EH (cell line): ENCODE measurements at places on chromosomes 16 and 17.
A peak's percentile ranks its signal among the peaks of the same experiment; 100 is the strongest.

GRCh38 chr17:76830987-76831715 is 37.1 kb upstream of the MGAT5B start:
- DNase-seq: no peak

- peak; percentile 91 for DNase-seq
These were observed 318.3 kb downstream of the CBLN1 start for GRCh38 chr16:48963306-48963705.

DNA sequence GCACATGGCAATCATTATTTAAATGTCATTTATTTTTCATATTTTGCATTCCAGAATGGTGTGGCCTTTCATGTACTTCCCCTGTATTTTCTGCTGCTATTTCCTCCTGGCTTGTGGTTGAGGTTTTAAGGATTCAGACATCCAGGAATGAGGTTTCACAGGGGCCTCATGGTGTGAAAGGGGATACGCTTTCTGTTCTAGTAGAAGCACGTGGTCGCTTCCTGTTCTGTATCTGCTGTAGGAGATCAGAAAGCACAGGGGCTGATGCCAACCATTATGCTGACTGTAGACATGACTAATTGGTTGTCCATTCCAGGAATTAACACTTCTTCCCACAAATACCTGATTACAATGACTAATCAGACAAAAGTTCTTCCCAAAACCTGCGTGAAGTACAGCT is 405.9 kb downstream of the SHISA9 start:
- DNase-seq: peak; percentile 64

DNA sequence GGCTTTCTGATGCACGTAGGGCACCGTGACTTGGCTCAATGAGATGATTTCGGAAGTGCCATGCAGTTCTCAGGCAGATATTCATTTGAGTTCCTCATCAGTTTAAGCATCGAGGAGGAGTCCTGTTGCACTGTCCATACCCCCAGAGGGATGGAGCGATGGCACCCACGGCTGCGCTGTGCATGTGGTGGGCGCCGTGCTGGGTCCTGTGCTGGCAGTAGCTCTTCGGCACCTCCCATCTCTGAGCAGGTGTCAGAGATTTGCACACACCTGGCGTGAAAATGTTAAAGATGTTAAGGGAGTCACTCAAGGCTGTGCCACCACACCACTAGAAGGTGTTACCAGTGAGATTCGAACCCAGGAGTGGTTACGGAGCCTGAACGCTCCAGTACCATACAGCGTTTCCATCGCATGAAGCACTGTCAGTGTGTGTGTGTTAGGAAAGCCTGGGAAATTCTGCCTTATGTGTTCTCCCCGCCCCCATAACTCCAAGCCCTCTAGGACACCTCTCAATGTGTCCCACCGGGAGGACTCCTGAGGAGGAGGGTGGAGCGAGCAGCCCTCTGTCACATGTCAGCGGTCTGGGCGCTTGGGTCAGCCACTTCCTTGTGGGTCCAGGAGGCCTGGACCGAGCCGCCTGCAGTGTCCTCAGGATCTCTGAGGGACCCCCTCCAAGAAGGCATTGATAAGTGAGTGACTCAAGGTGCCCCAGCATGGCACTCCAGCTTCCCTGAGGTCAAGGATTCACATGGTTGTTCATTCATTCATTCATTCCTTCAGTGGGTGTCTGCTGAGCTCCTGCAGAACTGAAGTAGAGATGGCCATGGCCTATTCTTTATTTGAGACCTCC is 3.8 kb downstream of the MRC2 start:
- no peak for DNase-seq

- no peak for DNase-seq
These were observed 79.6 kb upstream of the ATP2A3 start for GRCh38 chr17:4043862-4044261.
